Activated T-cell treated with anti-CD3 and anti-CD28 coated beads, Interleukin-2, amount 50 U/mL, for 24 hours (primary cell): ENCODE measurements at places on chromosomes 12 and 14.

DNA sequence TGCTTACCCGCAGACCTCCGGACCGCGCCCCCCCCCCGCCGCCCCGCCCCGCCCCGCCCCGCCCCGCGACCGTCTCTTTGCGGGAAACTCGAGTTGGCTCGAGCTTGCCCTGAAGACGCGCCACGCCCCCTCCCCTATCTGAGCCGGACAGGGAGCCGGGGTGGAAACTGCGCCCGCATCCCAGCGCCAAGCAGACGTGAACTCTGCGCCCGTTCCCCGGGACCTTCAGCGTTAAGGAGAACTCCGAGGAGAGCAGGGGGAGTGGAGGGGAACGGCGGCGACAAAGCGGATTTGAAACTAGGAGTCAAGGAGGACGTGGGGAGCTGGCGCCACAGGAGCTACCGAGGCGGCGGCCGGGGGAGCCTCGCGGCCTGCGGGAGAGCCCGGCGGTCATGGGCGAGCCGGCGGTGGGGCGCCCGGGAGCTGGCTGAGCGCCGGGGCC, at the start of gene KCNK13:
Gene KCNK13 (plus strand): TSS at position 310 of the 442 bp plus-strand sequence. CDS start 212 bp downstream, outside the sequence.
- DNase-seq, result peak; percentile 38

- DNase-seq, result no peak
These were observed 10.4 kb upstream of the HOXC13 start for GRCh38 chr12:53928054-53928835.

DNA sequence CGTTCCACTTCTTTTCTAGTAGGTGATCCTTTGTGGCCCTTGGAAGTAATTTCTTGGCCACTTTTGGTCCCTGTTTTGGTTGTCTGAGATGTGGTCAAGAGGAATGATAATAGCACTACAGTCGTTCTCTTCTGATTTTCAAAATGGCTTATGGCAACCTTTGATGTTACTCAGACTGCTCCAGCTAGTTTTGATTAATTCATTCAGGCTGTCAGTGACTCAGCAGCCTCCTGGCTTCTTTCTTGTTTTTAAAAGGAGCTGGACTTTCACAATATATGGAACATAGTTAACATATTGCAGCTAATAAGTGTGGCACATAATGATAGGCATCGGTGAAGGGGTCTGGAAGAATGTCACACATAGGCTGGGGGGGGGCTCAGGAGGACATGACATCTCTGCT, 47.3 kb downstream of the WDR20 start:
- DNase-seq, result no peak

DNA sequence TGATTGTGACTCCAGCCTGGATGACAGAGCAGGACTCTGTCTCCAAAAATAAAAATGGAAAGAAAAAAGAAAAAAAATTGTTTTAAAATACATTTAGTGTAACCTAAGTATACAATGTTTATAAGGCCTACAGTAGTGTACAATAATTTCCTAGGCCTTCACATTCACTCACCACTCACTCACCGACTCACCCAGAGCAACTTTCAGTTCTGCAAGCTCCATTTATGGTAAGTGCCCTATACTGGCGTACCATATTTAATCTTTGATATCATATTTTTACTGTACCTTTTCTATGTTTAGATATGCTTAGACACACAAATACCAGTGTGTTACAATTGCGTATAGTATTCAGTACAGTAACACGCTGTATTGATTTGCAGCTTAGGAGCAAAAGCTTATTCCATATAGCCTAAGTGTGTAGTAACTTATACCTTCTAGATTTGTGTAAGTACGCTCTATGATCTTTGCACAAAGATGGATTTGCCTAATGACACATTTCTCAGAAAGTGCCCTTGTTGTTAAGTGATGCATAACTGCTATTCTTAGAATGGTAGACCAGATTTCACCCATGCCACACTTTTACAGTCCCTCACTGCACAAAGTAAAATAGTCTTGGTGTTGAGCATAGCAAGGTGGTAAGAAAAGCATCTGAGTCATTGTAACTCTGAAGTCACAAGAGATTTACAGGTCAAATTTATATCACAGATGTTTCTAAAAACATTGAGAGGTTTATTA, 151.9 kb downstream of the LRRK2 start:
- DNase-seq, result no peak

GRCh38 chr14:68790644-68791077, 2.2 kb downstream of the ZFP36L1 start:
- DNase-seq, result peak; percentile 81

- DNase-seq, result no peak
These were observed 123.3 kb upstream of the PLXNC1 start for GRCh38 chr12:94025068-94025467.

- no peak for DNase-seq
These were observed 12.1 kb downstream of the VASH1 start for GRCh38 chr14:76773188-76773885.

DNA sequence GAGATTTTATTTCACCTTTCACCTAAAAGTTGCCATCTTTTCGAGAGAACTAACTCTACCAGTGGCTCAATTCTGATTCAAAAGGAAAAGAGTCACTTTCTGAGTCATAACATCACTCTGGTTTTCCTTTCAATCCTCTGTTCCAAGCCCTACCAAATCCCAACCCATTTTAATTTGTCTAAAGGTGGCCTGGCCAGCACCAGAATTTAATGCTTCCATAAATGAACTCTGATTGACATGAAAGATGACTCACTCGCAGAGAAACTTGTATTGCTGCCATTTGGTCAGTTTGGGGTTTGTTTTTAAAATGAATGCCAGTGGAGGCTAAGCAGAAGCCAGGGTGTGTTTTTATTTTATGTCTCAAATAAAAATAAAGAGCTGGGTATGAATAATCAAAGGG, 117.4 kb upstream of the SOX5 start:
- no peak for DNase-seq

DNA sequence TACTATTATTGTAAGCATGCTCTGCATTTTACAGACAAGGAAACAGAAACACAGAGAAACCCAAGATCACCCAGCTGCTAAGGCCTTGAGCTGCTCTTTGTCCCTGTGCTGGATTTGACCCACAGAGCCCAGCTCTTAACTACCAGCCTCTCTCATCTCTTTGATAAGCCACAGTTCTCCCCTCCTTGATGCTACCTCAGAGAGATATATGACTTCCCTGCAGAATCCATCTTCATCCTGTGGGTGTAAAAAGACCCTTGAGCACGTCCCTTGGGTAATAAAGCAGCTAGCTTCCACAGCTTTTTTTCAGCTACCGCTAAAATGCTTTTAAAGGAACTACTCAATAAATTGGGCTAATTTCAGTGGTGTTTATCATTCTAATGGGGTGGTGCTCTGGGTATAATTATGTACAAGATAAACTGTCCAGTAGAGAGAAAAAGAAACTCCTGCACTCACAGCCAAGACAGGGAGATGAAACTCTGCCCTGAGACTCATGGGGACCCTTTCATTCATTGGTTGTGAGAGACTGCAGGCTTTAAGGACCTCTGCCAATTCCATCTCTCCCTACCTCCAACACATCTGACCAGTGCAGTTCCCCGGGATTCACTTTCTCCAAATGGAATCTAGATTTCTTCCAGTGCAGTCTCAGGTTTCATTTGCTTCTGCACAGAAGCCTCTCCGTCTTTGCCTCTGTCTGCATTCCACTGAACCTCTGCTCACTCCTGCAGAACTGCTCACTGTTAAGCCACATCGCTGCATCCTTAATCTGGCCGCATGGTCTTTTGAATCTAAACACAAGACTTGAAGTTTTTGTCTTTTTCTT, 24.7 kb upstream of the NTF3 start:
- DNase-seq, result no peak

- DNase-seq, result no peak
These were observed 16.7 kb downstream of the OAS2 start for GRCh38 chr12:112995008-112995407.

DNA sequence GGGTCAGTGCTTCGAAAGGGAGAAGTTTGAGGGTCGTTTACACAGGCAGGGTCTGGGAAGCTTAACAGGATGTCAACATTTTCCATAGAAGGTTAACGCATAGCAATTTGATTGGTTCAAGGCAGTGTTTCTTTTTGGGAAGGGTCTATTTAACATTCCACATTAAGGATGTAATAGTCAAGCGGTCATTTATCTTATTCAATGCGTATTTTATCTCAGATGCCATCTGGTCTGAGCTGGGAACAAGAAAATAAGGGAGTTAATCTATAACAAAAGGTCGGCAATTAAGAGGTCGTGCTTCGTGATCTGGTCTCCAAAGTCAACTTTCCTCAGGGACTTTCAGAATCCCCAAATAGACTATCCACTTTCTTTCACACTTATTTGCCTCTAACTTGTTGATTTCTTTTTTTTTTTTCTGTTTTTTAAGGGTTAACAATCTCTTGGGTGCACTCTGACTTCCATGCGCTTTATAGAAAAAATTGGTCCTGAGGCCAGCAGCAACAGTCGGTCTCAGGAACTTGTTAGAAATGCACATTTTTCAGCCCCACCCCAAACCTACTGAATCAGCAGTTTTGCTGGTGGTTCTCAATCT, 550 bp upstream of the RESF1 start:
- DNase-seq, result no peak

DNA sequence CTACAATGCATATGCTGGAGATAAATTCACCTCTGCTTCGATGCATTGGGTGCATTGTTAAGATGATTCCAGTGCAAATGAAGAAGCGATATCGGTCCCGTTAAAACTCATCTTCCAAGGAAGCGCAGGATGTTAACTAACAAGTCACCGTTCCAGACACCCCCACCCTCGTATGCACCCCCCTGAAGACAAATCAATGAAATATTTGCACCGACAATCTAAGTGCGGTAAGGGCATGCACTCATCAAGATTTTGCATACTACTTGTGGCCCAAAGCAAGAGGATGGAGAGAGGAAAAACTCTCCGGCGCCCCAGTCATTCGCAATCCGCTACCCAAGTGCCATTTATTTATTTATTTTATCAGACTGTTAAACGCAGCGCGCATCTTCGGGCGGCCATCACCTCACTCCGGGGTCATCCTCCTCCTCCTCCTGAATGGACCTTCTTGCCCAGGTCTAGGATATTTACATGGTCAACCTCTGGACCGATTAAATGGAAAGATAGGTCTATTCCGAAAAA, 1.2 kb downstream of the NOVA1 start:
- no peak for DNase-seq

- DNase-seq, result no peak
These were observed 92.4 kb downstream of the NUAK1 start for GRCh38 chr12:106046301-106046846.

DNA sequence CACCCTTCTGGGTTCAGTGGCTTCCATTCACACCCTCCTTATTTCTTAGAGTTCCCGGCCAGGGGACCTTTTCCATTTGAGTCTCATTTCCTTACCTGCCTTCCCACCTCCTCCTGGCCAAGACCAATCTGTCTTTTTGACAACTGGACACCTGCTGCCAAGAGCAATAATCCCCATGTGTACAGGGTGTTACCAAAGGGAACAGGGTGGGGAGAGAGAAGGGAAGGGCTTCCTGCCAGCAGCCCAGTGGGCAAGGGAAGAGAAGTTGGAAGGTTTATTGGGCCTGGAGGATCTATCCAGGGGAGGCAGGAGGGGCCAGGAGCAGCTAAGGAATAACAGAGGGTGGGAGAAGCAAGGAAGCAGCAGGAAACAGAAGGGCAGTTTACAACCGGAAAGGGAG, 346.2 kb downstream of the C12orf75 start:
- no peak for DNase-seq

DNA sequence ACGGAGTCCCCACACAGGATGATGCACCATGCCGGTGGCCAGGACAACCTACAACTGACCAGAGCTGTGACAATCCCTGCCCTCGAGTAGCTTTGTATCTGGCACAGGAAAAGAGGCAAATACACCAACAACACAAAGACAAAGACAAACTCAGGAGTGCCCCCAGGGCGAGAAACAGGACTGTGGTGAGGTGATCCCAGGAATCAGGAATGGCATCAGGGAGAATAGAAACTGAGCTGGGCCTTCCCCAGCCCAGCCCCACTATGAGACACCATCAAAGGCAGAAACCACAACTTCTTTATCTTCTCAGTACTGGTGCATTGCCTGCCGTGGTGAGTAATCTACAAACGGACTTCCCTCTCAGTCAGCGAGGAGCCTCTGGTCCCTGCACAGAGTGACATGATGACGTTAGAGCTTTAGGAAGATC, 157.7 kb downstream of the TTC7B start:
- no peak for DNase-seq

GRCh38 chr14:63179383-63179782, 24.9 kb upstream of the RHOJ start:
- DNase-seq, result no peak

DNA sequence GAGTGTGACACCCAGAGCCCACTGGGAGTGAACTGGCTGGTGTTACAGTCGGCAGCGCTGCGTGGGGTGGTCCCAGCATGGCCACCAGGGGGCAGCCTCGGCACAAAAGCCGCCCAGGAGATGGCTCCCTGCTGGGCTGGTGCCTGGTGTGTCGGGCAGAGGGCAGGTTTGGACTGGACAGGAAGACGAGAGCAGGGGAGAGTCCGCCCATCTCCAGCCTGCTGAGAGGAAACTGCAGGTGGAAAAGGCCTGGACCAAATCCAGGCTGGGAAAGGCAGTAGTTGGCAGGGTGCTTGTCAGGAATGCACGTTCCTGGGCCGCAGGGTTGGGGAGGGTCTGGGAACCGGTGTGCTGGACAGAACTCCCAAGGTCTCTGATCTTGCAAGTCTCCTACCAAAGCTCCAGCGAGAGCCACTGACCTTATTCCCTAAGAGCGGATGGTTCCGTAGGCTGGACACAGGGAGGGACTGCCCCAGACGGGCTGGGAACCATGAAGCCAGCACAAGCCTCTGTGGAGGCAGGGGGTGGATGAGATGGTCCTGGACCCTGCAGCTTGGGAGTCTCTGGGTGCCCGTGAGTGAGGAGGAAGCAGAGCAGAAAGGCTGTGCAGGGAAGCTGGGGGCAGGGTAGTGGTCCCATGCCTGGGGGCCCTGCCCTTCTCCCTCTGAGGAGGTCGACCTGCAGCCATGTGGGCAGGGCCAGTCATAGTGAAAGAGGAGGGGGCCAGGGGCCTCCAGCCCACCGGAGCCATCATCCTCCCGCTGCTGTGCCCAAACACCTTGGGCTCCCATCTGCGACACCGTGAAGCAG, 1.8 kb downstream of the AHNAK2 start:
- peak; percentile 93 for DNase-seq

GRCh38 chr12:242496-242895, 20.1 kb downstream of the SLC6A13 start:
- DNase-seq, result no peak
